Islet precursor cell (in vitro differentiated cells): ENCODE measurements at places on chromosomes 6 and 20.
A peak's percentile ranks its signal among the peaks of the same experiment; 100 is the strongest.

DNA sequence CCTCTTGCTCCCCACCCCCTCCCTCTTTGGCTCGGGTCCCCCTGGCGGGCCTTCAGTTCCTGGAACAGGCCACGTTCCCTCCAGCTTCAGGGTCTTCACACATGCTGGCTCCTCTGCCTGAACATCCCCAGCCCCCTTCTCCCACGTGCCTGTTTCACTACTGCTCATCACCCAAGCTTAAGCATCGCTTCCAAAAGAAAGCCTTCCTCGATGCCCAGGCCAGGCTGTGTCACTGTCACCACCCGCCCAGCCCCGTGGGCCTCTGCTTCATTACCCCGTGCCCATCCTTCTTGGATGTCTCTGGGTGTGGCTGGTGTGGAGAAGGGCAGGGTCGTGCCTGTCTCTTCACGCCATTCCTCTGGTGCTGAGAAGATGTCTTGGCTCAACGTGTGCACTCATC is 2.8 kb downstream of the DLGAP4 start:
- no peak for DNase-seq

GRCh38 chr6:50549026-50549425 is 164.3 kb upstream of the TFAP2D start:
- DNase-seq, result no peak

DNA sequence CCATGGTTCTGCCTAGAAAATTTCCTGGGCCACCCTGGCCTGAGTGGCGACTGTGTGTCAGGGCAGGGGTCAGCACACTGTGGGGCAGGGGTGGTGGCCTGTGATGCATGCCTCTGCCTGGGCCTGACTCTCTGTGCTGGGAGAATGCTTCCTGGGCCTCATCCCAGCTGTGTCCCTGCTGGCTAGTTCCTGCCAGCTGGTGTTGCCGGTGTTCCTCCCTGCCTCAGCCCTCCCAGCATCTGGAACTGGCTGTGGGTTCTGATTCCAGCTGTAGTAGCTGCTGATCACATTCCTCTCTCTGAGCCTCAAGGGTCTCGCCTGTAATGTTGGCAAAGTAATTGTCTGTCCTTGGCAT is 101.5 kb downstream of the SYCP2 start:
- peak; percentile 51 for DNase-seq

- DNase-seq, result no peak
These were observed 73.7 kb downstream of the PHF20 start for GRCh38 chr20:35845561-35845960.

DNA sequence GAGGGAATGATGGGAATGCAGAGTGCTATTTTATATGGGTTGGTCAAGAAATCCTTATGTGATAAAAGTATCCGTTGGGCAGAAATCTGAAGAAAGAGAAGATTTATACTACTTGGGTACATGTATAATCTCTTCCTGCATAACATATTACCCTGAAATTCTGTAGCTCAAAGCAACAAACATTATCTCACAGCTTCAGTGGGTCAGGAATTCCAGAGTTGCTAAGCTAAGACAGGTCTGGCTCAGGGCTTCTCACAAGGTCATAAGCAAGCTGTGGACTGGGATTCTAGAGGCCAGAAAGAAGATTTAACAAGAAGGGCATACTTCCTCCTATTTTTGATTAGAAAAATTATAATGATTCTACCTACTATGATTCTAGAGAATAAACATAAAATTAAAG is 172.5 kb upstream of the THEMIS start:
- no peak for DNase-seq

DNA sequence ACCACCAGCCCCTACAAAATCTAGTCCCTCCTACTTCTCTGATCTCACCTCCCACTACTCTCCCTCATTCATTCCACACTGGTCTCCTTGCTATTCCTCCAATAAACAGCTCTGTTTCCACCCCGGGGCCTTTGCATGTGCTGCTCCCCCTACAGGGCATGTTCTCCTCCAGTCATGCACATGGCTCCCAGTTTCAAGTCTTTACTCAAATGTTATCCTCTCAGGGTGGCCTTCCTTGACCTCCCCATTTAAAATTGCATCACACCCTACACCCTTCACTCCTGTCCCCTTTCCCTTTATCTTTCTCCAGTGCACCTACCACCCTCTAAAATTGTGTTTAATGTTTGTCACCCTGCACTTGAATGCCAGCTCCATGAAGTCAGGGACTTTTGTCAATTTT is 174.5 kb downstream of the MRPL14 start:
- DNase-seq, result no peak

DNA sequence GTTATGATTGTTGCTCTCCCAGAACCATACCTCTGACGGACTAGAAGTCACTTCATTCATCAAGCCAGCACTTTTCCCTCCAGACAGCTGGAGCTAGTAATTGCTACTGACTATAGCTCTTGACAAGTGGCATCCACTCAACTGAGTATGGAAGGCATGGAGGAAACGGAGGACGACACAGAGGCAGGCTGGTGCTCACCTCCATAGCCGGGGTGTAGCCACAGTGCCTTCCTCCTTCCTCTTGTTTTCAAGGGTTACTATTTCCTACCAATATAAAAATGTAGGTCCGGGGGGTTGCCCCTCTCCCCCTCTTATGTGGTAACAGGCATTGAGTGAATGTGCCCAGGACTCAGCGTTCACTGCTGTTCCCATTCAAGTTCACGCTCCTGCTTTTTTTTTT is 23.5 kb upstream of the FOXC1 start:
- no peak for DNase-seq

DNA sequence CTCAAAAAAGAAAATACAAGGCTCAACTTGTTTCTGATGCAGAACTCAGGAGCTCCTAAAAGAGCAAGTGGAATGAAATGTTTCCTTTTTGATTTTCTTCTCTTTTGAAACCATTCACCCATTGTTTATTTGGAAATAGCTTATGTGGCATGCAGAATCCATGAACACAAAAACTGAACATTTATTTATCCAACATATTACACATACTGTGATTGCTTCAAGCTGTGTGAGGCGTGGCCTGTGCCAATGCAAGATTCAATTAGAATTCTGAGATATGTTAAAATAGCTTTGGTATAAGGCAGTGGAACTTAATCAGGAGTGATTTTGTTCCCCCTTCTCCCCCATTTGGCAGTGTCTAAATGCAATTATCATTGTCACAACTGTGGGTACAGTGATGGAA is 45.9 kb upstream of the CARMIL1 start:
- DNase-seq, result no peak

- DNase-seq, result no peak
These were observed 31.8 kb upstream of the EMILIN3 start for GRCh38 chr20:41398408-41398807.

- DNase-seq, result no peak
These were observed 106.1 kb upstream of the GLP1R start for GRCh38 chr6:38942442-38942841.

DNA sequence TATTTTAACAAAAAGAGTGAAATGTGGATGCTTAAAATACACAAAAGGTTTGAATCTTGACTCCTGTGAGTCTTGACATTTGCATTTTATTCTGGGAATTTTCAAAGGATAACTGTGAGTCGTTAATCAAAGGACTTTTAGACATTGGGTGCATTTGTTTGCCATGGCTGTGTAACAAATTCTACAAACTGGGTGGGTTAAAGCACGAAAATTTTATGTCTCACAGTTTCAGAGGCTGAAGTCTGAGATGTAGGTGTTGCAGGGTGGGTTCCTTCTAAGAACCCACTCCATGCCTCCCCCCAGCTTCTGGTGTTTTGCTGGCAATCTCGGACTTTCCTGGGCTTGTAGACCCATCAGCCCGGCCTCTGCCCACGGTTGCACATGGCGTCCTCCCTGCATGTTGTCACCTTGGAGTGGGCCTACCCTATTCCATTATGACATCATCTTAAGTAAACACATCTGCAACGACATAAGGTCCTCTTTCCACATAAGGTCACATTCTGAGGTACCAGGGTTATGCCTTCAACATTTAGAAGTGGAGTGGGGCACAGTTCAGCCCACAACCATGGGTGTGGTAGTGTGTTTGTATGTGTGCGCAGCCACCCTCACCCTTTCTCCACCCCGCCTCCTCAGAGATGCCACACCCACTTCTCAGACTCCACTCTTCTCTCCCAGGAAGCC is 113.1 kb downstream of the FOXA2 start:
- DNase-seq, result no peak

GRCh38 chr6:42313941-42314570 is 96.4 kb upstream of the MRPS10 start:
- no peak for DNase-seq

- no peak for DNase-seq
These were observed 41.7 kb downstream of the ARFGEF2 start for GRCh38 chr20:48962976-48963771.

DNA sequence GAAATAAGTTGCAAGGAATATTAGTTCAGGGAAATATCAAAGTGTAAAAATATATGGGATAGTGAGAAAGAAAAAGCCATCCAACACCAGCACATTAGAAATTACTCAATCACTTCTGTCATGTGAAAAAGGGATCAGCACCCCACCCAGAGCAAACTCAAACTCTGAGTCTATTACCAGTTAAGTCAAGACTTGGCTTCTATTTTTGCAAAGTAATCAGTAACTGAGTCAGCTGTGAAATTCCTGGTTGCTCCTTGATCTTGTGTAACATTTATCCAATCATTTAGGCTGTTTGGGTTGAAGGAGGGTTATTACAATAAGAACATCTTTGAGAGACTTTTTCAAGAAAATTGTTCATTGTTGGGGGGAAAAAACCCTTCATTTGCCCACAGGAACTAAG is 51.2 kb downstream of the SLC22A23 start:
- DNase-seq, result no peak

GRCh38 chr6:19632230-19632629 is 204.9 kb upstream of the ID4 start:
- DNase-seq, result no peak

DNA sequence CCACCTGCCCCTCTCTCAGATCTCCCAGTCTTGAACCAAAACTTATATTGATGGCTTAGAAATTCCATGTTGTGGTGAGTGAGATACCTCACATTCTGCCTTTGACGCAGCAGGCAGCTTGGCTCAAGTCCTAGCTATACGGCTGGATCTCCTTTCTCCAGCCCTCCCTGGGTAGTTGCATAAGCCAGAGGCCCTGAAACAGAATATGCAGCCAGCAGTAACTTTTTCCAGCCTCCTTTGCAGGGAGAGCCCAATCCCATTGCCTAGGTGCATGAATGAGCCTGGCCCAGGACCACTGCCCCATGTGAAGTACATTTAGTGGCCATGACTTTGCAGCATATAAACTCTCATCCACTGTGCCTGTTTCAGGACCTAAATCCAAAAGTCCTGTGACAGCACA is 202.2 kb upstream of the CDYL start:
- DNase-seq, result peak; percentile 19

- no peak for DNase-seq
These were observed 93.7 kb downstream of the SH3BGRL2 start for GRCh38 chr6:79724816-79725215.

DNA sequence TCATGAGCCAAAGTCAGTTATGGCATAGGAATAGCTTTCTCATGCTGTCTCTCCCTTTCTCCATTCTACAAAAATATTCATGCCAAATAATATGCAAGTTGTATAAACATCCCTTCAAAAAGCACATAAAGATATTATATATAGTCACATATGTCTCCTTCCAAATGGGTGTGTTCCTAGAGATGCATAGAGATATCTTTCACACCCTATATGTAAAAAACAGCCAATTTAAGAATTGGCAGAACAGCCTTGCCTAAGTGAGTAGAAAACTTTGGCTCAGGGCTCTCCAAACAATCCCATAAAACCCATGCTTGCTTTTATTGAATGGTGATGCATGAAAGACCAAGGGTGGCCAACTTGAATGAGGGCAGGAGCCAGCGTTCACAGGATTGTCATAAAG is 274.7 kb upstream of the SUPT3H start:
- no peak for DNase-seq

GRCh38 chr6:149334201-149334600 is 16.7 kb downstream of the TAB2 start:
- no peak for DNase-seq

- no peak for DNase-seq
These were observed 107.6 kb downstream of the SLC24A3 start for GRCh38 chr20:19320005-19320404.

- DNase-seq, result peak; percentile 64
These were observed at the start of gene THBS2 for GRCh38 chr6:169253337-169254238. THBS2 (minus strand) TSS chr6:169253846; CDS start chr6:169250784, 3,062 bp downstream.

DNA sequence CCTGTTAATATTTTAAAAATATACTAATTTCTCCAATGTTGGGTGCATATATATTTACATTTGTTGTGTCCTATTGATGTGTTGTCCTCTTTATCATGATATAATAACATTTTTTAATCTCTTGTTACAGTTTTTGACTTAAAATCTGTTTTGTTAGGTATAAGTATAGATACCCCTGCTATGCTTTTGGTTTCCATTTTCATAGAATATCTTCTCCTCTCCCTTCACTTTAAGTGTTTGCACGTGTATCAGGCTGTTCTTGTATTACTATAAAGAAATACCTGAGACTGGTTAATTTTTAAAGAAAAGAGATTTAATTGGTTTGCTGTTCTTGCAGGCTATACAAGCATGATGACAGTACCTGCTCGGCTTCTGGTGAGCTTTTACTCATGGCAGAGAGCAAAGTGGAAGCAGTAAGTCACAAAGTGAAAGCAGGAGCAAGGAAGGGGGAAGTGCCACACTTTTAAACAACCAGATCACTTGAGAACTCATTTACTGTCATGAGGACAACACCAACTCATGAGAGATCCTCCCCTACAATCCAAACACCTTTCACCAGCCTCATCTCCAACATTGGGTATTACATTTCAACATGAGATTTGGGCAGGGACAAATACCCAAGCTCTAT is 340.5 kb upstream of the SYNCRIP start:
- DNase-seq, result no peak

GRCh38 chr6:112649853-112650252 is 302.7 kb downstream of the RFPL4B start:
- no peak for DNase-seq

DNA sequence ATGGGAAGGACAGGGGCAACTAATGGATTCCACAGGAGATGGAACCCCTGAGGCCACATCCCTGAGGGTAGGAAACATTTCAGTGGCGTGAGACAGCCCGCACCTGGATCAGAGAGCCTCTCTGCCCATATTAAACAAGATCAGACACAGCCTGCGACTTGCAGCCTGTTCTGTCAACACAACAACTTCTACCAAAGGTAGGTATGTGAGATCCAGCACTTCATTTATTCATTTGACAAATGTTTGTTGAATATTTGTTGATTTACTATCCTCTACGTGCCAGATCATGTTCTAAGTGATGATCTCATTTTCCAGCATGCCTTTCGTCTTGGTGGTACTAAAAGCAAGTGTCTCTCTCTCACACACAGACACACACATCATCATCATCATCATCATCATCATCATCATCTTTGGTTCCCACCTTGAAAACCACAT is 43.2 kb upstream of the NT5E start:
- no peak for DNase-seq

DNA sequence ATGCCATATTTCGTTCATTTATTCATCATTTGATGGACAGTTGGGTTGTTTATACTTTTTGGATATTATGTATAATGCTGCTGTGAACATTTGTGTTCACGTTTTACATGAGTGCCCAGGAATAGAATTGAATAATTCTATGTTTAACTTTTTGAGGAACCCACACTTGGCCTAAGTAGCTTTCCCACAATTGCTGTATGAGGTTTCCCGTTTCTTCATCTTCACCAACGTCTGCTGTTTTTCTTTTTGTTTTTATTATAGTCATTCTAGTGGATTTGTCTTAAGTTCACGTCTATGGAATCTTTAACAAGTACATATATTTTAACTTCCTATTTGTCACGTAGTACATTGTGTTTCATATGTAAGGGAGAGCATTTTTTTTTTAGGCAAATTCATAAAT is 110.3 kb downstream of the JARID2 start:
- no peak for DNase-seq
